Kidney epithelial cell (primary cell): ENCODE measurements at places on chromosomes 3 and 15. TPM values are rescaled to one million over a fixed set of nuclear protein-coding genes. Genes with fewer than 3 reads are reported as not detected.
A peak's percentile ranks its signal among the peaks of the same experiment; 100 is the strongest.

Gene SNURF
- total RNA-seq: 1.4 and 2.5 TPM in 2 replicates

DNA sequence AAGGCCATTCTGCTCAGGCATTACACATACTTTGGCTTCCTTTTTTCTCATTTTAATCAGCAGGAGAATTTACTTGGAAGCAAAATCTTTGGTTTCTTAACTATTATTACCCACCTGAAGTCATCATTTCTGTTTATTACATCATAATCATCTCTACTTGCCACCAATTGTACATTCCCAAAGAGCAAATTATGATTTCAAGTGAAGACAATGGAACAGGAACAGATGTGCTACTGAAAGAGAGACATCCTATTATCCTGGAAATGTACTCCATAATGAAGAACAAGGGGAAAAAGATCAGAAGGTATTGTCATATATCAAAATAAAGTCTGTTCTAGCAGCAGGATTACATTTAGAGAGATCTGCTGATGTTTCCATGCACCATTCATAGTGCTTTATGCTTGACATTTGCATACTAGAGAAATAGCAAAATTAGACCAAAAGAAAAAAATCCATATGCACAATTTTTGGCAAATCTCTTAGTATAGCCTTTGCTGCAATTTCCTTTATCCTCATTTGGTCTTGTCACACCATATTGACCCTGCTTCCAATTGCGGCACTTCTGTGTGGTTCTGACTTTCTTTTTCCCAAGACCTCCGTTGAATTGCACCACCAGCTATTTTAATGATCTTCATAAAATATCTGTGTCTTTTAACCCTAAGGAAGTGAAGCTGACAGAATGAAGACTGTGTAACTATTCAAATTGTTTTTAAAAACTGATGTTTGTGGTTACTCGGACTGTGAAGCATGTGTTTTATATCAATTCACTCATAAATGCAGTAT is 683.8 kb downstream of the ZNF385D start:
- no peak for DNase-seq

DNA sequence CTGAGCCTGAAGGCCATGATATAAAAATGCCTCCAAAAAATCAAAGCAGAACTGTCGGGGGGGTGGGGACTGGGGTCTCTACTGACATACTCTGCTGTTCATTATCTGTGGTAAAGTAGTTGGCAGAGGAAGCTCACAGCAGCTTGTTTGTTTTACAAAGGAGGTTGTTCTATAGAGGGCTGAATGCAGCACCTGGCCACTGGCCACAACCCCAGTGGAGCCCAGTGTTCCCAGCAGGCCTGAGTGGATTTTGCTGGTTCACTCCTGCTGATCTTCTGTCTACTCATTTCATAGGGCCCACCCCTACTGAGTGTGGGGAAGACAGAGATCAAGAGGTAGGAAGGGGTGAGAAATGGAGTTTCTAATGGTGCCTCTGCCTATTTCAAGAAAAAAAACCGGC is 125.5 kb downstream of the DIPK2A start:
- DNase-seq: no peak

Gene ASB14
- total RNA-seq: not detected in 2 replicates

Gene PLA2G4D
- total RNA-seq: not detected in 2 replicates

- DNase-seq: no peak
These were observed 582 bp downstream of the CGNL1 start for GRCh38 chr15:57376696-57377477.

Gene C2CD4B
- total RNA-seq: 0.13 and 1.2 TPM in 2 replicates

Gene CSK
- total RNA-seq: 48.0 and 51.0 TPM in 2 replicates

DNA sequence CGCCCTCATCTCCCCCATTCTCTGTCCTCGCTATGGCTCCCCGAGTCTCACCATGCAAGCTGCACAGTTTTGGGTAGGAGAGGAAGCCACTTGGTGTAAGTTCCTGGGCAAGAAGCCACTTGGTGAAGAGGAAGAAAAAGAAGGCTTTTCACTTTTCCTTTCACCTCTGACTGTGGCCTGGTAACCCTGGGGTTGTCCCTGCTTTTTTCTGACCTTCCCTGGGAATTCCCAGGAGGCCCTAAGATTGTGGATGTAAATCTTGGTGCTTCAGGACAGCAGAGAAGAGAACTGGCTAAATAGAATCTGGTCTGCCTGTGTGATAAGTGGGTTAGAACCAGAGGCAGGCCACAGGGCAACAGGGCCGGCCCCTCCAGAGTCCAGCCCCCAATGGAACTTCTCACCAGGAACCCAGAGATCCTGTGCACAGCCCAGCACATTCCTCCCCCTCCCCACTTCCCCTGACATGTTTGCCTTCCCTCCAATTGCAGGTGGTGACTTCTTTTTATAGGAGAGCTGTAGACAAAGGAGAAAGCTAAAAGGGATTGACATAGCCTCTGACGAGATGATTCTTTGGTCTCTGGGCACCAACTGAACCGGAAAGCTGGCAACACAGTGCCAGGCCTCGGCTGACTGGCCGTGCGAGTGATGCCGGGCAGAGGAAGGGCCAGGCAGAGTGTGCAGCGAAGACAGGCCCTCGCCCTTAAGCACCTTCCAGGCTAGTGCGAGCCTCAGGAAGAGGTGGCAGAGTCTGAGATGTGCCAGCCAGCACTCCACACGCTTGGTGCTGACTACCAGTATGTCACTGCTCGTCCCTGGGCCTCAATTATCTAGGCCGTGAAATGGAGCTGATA is 19.4 kb upstream of the SKOR1 start:
- no peak for DNase-seq

- peak; percentile 25 for DNase-seq
These were observed 836.2 kb downstream of the AGBL1 start for GRCh38 chr15:86915811-86916331.

Gene ACTC1
- total RNA-seq: not detected in 2 replicates

- DNase-seq: peak; percentile 60
These were observed 100.0 kb downstream of the PCCB start for GRCh38 chr3:136350132-136350531.

- no peak for DNase-seq
These were observed 23.3 kb upstream of the TMEM158 start for GRCh38 chr3:45249391-45249790.

DNA sequence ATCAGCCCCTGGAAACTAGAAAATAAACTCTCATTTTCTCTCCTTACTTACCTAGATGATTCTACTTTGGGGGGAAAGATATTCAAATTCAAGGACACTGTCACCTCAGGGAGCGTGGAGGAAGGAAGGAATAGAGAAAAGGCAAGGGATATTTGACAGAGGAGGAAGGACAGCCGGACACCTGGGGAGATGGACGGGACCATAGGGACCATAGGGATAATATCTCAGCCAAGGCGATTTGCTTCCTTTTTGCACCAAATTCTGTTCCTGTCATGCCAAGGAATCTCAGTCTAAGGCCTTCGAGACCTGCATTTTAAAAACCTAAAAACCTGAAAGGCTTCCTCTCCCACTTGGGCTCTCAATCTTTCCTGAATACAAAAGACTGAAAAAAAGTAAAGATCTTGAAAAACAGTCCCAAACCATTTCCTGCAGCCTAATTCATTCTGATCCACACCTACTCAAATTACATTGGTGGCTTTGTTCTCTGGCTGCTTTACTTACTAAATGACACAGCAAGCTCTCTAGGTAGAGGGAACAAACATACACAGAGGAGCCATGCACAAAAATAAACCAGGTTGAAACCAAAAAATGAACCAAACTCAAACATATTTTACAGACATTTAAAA is 73.9 kb upstream of the SLC24A5 start:
- DNase-seq: no peak

GRCh38 chr15:66573719-66574595 is 8.2 kb upstream of the LCTL start:
- DNase-seq: no peak

DNA sequence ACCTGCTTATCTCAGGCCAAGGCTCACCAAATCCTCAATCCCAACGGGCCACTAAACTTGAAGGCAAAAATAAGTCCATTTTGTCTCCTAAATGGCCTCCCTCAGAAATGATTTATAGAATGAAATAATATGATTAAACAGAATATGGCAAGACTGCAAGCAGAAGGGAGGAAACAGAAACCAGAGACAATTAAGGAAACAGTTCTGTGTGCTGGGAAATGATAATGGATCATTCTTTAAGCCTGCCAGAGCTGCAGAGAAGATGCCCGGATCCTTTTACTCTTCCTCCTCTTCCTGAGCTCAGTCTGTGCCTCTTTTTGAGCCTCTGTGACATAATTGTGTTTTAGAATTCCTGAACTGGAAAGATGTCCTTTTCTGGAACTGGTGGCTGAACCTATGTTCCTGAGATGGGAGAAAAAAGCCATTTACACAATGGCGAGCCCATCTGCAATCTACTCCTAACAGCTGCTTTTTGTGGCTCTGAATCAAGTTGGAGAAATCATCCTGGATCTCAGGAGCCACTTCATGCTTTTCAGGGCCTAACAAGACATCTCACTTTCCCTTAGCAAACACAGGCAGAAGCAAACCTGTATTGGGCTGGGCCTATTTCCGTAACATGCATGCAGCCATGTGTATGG is 2.8 kb upstream of the ABHD2 start:
- DNase-seq: no peak

- no peak for DNase-seq
These were observed 3.0 kb upstream of the SLC28A1 start for GRCh38 chr15:84881520-84881830.

DNA sequence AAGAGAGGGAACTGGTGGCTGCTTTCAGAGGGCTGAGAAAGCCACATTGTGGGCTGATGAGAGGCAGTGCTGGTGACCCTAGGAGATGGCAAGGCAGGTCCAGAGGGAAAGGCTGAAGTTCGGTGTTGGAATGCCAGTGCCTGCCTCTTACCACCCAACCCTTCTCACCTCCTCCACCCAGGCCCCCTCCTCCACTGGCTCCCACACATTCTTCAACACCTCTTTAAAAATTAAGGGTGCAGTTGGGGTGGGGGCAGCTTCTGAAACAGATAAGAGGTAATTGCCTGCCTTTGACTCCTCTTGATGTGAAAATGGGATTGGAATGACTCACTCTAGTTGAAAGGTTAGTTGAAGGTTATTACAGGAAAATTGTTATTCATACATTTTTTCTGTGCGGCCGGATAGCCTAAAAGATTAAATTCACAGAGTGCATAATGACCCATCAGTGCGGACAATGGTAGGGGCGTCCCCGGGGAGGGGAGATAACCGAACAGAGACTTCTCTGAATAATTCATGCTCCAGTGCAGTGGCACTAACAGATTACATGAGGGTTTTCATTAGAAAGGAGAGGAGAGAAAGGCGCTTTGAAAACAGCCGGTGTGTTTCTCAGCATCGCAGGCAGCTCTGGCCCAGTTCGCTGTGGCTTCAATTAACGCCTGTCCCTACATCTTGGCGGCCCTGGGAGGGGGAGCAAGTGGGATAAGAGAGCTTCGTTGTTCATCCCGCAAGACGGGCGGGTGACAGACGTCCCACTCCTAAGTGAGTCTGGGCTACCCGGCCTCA is 212.4 kb downstream of the TLE3 start:
- no peak for DNase-seq
